Activated CD4-positive, alpha-beta T cell treated with anti-CD3 and anti-CD28 coated beads, Interleukin-2, amount 50 U/mL, for 4 hours (primary cell): ENCODE measurements at places on chromosomes 2 and 18.

DNA sequence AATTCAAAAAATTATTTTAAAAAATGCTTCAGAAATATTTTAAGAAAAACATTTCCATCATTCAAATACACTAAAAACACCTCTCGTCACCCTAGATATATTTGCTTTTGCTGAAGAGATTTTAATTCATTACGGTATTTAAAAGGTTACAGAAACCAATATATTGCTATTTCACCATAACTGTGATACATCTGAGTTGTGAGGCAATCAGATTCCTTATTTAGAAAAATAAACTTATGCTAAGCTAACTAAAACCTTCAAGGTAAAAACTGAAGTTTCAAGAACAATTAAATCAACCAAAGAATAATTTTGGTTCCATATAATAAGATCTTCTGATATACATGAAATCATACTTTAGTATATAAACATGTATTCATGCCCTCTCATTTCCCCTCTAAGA is 32.8 kb downstream of the PELI1 start:
- no peak for DNase-seq

DNA sequence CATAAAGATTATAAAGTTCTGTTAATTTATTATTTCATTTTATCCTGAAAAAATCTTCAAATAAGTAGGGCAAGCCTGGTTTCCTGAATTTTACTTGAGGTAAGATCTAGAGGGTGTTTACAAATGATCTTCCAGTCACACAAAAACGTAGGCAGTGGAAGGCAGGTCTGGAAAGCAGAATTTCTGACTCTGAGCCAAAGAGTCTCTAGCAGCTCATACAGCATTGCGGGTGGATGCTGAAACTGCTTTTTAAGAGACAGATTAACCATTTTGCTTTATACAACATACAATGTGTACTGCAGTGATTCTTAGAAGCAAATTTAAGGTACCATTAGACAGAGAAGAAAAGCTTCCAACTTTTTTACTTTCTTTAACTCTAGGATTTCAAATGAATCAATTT is 117.0 kb downstream of the FTCDNL1 start:
- no peak for DNase-seq

DNA sequence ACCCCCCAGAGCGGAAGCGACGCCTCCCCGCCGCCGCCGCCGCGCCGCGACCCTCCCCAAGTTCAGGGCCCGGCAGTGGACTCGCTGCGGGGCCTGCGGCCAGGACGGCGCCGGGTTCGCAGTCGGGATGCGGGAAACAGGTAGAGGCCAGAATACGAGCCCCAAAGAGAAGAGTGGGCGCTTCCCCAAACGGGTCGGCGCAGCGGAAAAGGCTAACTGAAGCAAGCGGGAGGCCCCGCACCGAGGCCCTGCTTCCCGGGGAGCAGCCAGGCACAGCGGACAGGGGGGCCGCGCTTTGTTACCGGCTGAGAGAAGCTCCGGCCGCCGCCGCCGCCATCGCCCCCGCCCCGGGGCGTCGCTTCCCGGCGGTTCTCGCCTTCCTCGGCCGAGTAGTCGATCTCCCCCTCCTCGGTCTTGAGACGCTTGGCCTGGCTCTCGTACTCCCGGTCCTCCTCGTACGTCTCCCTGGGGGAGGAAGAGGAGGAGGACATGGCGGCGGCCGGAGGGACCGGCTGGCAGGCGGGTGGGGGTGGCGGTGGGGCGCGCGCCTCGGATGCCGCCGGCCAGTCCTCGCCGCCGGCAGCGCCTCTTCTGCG is 494 bp downstream of the HNRNPLL start:
- peak; percentile 15 for DNase-seq

DNA sequence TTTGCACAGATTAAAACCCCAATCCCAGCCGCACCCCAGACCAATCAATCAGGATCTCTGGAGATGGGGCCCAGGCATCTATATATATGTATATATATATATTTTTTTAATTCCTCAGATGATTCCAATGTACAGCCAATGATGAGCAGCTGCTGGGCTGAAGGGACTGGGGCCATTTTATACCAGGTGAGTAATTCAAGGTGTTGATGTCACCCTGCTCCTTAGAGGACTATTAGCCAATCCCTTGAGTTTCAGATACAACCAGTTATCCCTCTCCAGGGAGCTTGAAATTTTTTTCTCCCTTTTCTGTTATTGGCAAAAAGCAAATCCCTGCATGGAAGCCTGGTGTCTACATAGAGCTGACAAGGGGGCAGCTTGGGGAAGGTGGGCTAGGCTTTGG is 59.8 kb downstream of the MCFD2 start:
- no peak for DNase-seq

GRCh38 chr2:128032092-128032491 is 4.2 kb upstream of the SAP130 start:
- no peak for DNase-seq

DNA sequence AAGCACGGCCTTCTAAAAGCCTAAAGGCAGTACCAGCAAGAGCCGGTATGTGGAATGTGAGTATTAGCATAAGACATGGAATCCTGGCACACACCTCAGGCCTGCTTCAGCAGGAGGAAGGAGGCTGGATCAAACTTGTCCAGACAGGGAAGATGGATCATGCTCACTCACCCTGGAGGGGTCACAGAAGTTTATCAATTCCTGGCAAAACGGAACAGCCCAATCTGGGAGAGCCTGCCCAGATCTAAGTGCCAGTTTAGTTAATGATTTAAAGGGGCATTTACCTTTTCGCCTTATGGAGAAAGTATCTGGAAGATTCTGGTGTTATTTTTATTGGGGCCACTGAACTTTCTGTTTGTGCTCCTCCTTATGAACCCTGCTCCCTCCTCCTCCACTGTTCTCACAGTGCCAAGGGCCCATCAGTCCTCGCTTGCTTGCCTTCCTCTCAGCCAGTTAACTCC is 58.3 kb upstream of the NFE2L2 start:
- no peak for DNase-seq

GRCh38 chr2:113920996-113921395 is 31.1 kb downstream of the ACTR3 start:
- DNase-seq: no peak

GRCh38 chr18:63192126-63192884 is 127.3 kb downstream of the BCL2 start:
- no peak for DNase-seq

GRCh38 chr2:218397463-218397819 is 2.2 kb upstream of the CTDSP1 start:
- DNase-seq: no peak

- DNase-seq: no peak
Observed at GRCh38 chr2:129190494-129190893, 789.0 kb upstream of the RAB6C start.

GRCh38 chr2:232540441-232541041 is 1.0 kb downstream of the CHRNG start:
- DNase-seq: no peak

DNA sequence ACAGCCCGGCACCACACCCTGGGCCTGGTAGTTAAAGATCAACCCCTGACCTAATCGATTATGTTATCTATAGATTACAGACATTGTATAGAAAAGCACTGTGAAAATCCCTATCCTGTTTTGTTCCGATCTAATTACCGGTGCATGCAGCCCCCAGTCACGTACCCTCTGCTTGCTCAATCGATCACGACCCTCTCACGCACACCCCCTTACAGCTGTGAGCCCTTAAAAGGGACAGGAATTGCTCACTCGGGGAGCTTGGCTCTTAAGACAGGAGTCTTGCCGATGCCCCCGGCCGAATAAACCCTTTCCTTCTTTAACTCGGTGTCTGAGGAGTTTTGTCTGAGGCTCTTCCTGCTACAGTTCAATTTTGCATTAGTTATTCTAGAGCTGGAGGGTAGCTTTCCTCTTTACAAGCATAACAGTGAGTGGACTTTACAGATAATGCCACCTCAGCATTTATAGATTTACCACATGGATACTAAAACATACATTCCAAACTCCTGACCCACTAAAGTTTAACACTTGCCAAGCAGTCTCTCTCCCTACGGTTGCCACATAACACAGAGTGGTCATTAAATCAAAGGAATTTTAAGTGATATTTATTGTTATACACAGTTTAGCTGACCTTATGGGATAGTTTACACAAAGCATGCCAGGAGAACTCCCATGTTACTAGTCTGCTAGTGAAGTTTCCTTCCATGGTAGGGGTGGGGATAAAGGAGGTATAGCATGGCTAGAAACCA is 101.0 kb downstream of the EVA1A start:
- DNase-seq: no peak

GRCh38 chr2:131092458-131093005 is 728 bp downstream of the FAM168B start:
- DNase-seq: peak; percentile 7

GRCh38 chr2:237141571-237142051 is 55.9 kb downstream of the COPS8 start:
- DNase-seq: no peak

GRCh38 chr2:226087505-226088365 is 688.2 kb downstream of the NYAP2 start:
- DNase-seq: no peak

DNA sequence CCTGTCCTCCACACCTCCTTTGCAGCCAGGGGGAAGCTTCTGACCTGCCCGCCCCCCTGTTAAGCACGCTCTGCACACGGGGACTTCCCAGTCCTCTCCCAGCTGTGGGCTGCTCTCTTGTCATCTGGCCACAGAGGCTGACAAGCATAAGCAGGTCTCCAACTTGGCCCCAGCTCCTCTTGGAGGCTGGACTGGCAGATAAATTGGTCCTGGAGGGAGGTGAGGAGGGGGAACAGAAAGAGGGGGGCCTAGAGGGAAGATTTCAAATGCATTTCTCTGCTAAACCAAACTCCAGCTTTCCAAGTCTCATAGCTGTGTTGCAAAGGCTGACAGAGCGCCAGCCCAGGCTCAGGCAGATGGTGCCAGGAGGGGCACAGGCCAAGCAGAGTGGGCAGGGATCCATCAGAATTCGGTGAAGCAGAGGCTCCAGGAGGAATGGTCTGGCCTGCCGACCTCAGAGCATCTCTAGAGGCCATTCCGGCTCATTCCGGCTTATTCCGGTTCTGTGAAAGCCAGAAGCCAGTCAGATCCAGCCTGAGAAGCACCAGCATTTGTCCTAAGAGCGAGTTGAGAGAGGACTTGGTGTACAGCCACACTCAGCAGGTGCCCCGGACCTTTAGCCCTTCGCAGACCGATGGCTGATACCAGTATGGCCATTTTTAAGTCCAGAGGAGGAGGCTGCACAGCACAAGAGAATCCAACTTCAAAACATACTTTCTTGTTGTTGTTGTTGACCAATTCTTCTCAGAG is 508.9 kb upstream of the MYT1L start:
- DNase-seq: no peak
